Hair follicle dermal papilla cell (primary cell): ENCODE measurements at places on chromosomes 12 and 14. TPM values are rescaled to one million over a fixed set of nuclear protein-coding genes. Genes with fewer than 3 reads are reported as not detected.

The NELL2 gene
- 0.36 TPM in 1 of 2 replicates, not detected in the other for total RNA-seq

The RERG gene
- 0.24 TPM in 1 of 2 replicates, not detected in the other for total RNA-seq

The HOXC10 gene
- total RNA-seq = 0.16 TPM in 1 of 2 replicates, not detected in the other

The RASAL1 gene
- total RNA-seq = not detected in 2 replicates

The AMN1 gene
- total RNA-seq = 4.2 and 6.0 TPM in 2 replicates

The SLC5A8 gene
- total RNA-seq = not detected in 2 replicates

The GSC gene
- total RNA-seq = 0.97 TPM in 1 of 2 replicates, not detected in the other

The PPM1H gene
- 0.49 and 0.85 TPM in 2 replicates for total RNA-seq

The OS9 gene
- total RNA-seq = 183 and 196 TPM in 2 replicates
